NCI-H1092 treated with DMSO at 0.1 percent for 48 hours (cell line): ENCODE measurements at places on chromosomes 13 and 19.

GRCh38 chr13:23322353-23323336 is 110.9 kb downstream of the SACS start:
- peak; percentile 19 for DNase-seq

DNA sequence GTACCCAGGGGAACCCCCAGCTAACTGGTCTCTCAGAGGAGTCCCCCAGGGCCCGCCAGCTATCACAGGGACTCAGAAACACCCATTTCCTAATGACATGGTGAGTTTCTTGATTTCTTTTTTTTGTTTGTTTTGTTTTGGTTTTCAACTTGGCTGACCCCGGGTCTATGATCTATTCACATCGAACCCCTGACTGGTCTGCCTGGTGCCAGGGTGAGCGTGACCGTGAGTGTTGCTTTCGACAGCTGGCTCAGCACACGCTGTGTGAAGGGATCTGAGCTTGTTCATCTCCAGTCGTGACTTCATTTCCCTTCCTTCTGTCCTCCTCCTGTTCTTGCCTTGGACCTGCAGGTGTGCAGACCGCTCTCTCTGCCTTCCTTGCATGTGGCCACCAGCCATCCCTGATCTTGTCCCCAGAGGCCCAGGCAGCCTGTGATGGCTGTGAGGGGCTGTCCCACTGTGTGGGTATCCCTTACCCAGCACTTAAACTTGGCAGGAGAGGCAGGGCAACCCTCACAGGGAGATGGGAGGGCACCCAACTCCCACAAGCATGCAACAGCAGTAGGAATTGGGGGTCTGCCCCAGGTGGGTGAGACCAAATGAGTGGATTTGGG is 26.2 kb downstream of the TMEM161A start:
- no peak for DNase-seq

DNA sequence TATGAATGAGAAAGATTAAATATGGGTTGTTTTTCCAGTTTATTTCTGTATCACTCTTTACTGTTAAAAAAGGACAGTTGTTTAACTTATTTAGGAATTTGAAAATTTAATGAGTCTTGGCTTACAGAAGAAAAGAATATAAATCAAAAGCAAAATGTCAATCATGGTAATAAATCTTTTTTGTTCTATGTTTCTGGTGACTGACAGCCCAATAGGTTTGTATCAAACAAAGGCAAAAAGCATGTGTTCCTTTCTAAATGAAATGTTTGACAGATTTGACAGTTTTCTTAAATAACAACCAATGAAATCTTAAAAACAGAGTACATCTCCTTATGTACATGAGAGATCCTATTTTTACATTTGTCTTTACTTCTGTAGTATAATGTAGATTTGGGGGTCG is 11.0 kb downstream of the PCDH9 start:
- no peak for DNase-seq

GRCh38 chr19:56350416-56351045 is 35.9 kb upstream of the ZSCAN5A start:
- DNase-seq, result peak; percentile 23

- DNase-seq, result peak; percentile 87
Measured at GRCh38 chr19:56477429-56478338, 539 bp upstream of the ZNF667 start.

DNA sequence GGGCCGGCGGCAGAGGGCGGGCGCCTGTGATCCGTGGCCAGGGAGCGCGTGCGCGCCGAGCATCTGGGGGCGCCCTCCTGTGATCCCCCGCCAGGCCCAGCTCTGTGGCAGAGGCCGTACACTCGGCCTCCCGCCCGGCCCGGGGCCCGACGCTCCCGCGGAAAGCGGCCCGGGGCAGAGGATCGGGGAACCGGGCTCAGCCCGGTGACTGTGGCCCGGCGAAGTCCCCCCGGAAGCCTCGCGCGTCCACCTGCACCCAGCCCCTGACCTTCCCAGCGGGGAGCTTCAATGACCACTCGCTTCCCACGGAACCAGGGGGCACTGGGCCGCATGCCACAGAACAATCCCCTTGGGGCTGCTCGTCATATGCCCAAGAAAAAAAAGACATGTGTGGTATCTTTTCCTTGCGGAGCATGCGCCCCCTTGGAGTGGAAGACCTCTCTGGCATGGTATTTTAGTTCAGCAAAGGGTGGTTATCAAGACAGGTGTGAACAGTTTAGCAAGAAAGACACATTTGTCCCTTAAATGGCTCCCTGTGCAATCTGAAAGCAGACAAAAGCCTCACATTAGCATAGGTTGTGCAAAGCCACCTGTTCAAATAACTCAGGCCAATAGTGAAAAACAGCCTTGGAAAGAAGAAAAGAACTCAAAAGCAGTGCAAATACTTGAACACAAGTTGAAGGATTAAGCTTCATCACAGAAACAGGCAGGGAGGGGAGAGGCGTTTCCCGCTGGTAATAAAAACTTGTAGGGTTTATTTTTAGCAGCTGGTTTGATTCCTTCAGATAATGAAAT is 290.9 kb upstream of the SOX21 start:
- peak; percentile 97 for DNase-seq

DNA sequence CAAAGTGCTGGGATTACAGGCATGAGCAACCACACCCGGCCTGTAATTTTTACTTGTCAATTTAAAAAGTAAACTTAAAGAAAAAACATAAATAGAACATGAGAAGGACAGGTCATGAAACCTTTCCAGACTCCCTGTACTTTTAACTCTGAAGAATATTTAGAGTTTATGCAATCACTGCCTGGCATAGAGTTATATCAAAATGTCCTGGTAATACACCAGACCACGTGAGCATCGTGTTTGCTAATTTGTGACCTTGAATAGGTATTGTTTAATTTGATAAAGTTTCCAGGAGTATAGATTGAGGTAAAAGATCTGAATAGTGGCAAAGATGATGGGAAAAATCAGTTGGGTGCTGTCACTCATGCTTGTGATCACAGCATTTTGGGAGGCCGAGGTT is 81.2 kb upstream of the RNF113B start:
- no peak for DNase-seq

DNA sequence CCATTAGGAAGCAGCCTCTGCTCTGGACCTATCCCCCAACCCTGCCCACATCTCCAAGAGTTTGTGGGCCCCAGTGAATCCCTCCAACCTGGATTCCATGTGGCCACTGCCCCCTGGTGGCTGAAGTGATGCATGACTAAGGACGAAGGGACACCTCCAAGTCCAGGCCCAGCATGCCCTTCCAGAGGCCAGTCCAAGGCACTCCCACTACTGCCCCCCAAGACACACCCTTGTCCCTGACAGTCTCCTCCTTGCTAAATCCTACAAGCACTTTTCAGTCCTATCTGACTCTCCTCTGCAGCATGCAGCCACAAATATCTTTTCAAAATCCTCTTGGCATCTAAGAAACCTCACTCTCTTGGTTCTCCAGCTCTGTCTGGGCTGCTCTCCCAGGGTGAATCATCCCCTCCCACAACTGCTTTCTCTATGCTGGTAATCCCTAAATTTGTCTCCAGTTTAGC is 33.0 kb downstream of the DEDD2 start:
- peak; percentile 64 for DNase-seq

DNA sequence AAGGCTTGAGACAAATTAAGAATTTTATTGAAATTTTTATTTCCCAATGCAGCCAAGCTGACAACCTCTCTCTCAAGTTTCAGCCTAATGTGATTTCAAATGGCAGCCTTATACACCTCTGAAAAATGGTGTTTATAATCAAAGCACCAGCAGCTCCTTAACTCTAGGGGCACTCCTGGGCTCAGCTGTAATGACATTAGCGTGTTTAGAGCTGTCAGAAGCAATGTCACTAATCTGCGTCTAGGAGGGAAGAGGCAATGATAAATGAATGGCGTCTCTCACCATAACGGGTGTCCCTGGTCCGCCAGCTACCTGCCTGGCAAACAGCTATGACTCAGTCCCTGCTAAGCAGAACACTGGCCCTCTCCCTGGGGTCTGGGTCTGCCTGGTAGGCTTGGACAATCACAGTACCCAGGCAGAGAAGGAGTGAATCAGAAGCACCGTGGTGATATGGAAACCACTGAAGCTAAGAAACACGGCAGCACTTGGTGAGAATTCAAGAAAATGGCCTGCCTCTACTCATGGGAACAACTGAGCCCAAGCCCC is 131.8 kb upstream of the VSTM2B start:
- DNase-seq, result no peak

- no peak for DNase-seq
Measured at GRCh38 chr19:14138576-14139265, 2.3 kb upstream of the ASF1B start.

GRCh38 chr19:10238172-10238783 is 7.1 kb upstream of the S1PR2 start:
- peak; percentile 97 for DNase-seq

- DNase-seq, result no peak
Measured at GRCh38 chr19:8611391-8611876, 919 bp upstream of the ADAMTS10 start.

DNA sequence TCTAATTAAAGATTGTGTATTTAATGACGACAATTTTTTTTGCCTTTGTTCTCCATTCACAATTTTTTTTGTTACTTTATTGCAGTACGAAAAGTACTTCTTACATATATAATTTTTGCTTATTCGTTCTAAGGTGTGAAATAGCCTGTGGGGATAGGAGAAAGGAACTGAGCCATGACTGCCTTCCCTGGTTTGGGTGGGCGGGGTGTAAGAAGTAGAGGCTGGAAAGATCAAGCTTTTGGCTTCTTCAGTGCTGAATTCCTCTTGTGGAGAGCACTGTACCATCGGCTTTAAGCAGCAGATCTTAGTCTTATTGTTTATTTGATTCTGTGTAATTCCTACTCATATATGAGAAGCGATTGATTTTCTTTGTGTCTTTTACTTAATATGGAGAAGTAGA is 115.8 kb downstream of the NBEA start:
- no peak for DNase-seq

DNA sequence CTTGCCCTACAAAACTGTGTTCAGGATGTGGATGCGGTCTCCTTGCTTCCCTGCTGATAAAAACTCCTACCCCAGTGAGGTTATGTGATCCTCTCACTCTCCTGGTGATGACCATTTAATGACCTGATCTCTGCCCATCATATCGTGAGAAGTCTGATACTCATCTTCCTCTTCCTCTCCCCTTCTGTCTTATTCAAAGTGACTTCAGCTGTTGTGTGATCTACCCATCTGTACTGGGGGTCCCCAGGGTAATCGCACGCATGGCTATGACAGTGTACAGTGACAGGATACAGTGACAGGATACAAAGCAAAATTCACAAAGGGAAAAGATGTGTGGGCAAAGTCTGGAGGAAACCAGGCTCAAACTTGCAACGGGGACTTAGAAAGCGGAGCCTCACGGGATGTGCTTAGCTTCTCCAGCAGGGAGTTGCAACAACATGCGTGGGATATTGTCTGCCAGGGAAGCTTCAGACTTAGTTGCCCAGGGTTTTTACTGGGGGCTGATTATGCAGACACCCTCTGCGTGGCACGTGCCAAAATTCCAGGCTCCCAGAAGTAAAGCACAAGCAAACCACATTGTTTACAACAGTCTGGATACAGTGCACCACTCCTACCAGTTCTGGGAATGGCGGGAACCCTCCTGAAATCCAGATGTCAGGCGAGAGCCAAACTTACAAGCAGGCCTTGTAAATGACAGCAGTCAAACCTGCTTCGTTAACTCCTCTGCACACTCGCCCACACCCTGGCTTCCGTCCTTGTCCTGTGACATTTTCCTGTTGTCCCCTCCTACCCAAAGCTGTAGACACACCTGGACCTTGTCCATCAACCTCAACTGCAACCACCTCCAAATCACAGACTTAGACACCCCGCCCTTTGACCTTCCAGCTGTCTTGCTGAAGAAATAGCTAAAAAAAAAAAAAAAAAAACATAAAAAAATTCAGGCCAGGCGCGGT is 18.0 kb upstream of the GARRE1 start:
- DNase-seq, result no peak
